Hematopoietic multipotent progenitor cell treated with erythropoietin and hydrocortisone succinate and interleukin-3 and kit ligand, for 4 days (in vitro differentiated cells): ENCODE measurements at places on chromosomes 3 and 15.

- DNase-seq = no peak
Measured at GRCh38 chr3:119934249-119934648, 152.3 kb downstream of the NR1I2 start.

- DNase-seq = no peak
Measured at GRCh38 chr3:59308001-59308400, 258.2 kb upstream of the CFAP20DC start.

- DNase-seq = no peak
Measured at GRCh38 chr3:114319453-114319852, 25.6 kb downstream of the TIGIT start.

GRCh38 chr3:4988983-4989834 lies 10.0 kb downstream of the BHLHE40 start:
- peak; percentile 88 for DNase-seq

GRCh38 chr3:141380279-141380678 lies 12.0 kb downstream of the ZBTB38 start:
- no peak for DNase-seq

- DNase-seq = no peak
Measured at GRCh38 chr15:27828746-27829145, 270.4 kb downstream of the OCA2 start.

GRCh38 chr3:111858642-111859041 lies 423 bp upstream of the PHLDB2 start:
- no peak for DNase-seq

DNA sequence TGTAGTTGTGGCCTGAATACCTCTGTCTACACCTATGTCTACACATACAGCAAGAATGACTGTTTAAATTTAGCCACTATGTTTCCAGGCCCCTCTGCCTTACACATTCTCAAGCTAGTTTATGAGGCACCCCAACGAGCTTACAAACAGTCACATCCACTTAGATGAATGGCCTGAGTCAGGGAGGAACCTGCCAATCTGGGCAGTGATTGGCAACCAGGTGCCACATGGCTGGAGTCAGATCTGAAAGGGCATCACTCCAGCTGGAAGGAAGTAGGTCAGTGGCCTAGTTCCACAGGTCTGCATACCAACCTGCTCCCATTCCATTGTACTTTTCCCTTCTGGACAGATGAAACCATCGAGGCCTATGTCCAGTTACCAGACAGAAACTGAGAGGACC lies 136.3 kb downstream of the FOXP1 start:
- no peak for DNase-seq

GRCh38 chr3:185401319-185401955 lies 38.5 kb downstream of the MAP3K13 start:
- DNase-seq = no peak

DNA sequence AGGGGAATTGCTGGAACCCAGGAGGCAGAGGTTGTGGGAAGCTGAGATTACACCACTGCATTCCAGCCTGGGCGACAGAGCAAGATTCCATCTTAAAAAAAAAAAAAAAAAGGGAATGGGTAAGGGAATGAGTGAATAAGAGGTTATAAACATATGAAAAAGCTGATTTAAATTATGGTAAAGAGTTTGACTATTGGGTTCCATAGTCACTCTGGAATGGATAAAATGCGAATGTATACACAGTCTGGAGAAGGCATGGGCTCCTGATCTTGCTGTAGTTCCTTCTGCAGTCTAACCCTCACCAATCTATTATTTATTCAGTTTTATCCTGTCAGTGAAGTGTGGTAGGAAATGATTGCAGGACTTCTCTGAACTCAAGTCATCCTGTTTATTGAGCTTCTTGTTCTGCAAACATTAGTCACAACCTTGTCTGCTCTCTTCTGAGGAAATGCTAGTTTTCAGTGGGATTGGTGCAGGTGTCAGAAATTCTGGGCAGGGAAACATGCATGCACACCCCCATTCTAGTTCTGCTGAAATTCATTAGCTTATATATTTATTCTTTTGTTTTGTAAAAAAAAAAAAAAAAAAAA lies 190.9 kb upstream of the CFAP20DC start:
- no peak for DNase-seq
